HFFc6 (cell line): ENCODE measurements at places on chromosomes 1 and 21.

DNA sequence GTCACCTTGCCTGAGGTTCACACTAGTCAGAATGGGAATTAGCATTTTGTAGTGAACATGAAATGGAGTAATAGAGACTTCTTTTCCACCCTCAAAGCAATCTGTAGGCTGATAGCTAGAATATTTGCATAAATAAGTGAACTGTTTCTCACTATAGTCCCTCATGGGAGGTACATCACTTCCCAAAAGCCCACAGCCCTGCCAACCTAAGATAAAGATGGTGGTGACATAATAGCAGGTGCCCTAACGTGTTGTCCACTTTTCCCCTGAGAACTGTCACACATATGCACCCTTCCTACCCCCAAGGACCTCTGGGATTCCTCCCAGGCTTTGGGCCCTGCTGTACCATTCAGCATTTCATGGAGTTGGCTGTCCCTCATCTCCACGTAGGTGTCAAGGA, 4.4 kb downstream of the TMEM35B start:
- DNase-seq: no peak

GRCh38 chr1:209583408-209583807, at the start of gene CAMK1G:
CAMK1G (plus strand) TSS chr1:209583714; CDS start chr1:209594984, 11,270 bp downstream.
- peak; percentile 93 for DNase-seq

DNA sequence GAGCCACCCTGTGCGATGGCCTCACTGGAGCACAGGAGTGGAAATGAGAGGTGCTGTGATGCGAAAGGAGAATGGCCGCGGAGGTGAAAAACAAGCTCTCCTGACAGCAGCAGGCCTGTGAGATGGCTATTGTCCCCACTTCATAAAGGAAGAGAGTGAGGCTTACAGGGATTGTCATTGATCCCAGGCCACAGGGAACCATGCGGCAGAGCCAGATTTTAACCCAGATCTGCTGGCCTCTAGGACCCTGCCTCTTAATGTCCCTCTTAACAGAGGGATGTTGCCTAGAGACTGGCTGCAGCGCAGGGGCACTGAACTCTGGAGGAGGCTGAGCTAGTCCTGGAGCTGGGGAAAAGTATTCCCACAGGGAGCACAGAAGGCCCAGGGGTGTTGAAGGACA, 3.1 kb upstream of the SYTL1 start:
- no peak for DNase-seq

DNA sequence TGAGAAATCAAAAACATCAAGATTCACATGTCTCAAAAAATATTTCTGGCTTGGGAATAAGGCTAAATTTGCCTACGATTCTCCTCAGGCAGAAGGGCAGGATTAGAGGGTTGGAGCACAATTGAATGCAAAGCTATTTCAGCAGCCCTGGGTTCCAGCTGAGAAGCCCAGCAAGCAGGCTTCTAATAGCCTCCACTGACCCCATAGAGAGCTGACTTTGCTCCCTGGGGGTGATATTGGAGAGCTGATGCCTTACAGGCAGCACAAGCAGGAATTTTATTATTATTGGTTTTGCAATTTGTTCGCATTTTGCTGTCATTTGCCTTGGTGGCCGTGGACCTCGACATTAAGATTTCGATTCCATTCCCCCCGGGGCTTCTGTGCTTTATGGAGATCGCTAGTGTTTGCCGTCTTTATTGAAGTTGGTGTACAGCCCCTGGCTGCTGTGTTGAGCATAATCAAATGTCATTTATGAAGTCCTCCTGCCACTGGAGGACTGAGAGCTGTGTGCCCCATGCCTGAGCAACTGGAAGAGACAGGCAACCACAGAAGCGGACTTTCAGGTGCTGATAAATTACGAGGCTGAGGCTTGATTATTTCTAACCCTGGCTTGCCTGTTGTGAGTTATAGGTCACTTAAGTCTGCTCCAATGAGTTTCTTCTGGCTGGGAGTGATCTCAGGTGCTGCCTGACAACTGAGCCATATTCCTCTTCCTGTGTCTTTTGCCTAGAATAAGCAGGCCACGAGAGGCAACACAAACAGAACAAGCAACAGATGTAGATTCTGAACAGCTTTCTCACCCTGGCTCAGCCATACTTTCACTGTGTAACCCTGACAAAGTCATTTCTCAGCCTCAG, 518.4 kb upstream of the CAMK1G start:
- DNase-seq: no peak

GRCh38 chr1:2318314-2319278, 72.8 kb downstream of the MORN1 start:
- no peak for DNase-seq

- DNase-seq: no peak
Measured at GRCh38 chr1:24923485-24924113, 6.5 kb downstream of the RUNX3 start.

DNA sequence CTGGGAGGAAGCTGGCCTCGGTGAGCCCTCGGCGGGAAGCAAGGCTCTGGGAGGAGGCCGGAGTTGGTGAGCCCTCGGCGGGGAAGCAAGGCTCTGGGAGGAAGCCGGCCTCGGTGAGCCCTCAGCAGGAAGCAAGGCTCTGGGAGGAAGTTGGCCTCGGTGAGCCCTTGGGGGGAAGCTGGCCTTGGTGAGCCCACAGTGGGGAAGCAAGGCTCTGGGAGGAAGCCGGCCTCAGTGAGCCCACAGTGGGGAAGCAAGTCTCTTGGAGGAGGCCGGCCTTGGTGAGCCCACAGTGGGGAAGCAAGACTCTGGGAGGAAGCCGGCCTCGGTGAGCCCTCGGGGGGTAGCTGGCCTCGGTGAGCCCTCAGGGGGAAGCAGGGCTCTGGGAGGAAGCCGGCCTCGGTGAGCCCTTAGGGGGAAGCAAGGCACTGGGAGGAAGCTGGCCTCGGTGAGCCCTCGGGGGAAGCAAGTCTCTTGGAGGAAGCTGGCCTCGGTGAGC, 36.0 kb downstream of the KRTAP10-1 start:
- no peak for DNase-seq

- no peak for DNase-seq
Measured at GRCh38 chr21:45740491-45741357, 97.2 kb downstream of the PCBP3 start.

GRCh38 chr1:222927031-222927430, 112.2 kb downstream of the DISP1 start:
- DNase-seq: no peak

- DNase-seq: no peak
Measured at GRCh38 chr1:218357211-218357892, 12.2 kb downstream of the TGFB2 start.

DNA sequence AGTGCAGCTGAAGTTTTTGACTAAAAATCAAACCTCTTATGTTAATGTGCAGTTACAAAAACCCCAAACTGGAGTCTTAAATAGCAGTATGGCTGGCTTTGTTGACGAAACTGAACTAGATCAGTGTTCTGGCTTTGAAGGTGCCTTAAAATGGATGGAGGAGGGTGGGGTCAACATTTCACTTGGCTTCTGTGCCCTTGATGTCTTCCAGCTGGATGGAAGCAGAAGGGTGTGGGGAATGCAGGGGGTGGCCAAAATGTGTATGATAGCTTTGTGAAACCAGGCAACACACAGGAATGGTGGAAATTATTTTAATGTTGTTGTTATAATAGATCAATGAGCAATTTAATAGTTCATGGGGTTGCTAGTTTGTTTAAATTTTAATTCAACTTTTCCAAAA, 96.8 kb upstream of the C1orf105 start:
- DNase-seq: no peak

GRCh38 chr1:65751961-65752360, 40.7 kb upstream of the PDE4B start:
- no peak for DNase-seq

GRCh38 chr1:179046808-179047635, 21.3 kb downstream of the FAM20B start:
- DNase-seq: no peak

DNA sequence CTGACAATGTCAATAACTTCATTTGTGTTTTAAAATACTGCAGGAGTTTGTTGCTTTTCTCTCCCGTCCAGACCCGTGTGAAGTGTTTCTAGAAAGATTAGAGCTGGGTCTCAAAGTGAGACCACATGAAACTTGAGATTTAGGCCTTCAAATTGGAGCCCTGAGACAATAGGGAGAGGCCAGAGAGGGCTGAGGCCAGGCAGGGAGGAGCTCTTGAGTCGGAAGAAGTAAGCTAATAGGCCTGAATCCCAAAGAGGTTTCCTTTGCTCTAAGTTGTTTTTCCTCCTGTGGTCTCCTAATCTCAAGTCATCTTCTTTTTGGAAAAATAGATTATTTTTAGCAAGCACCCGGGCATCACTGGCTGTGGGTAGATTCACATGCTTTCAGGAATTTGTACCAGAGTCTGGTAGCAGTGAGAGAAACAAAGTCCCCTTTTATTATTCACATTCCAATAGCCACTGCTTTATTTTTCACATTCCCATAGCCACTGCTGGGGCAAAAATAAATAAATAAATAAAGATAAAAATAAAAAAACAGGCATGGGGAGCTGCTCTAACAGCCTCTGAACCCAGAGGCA, 25.6 kb downstream of the CD244 start:
- DNase-seq: no peak

DNA sequence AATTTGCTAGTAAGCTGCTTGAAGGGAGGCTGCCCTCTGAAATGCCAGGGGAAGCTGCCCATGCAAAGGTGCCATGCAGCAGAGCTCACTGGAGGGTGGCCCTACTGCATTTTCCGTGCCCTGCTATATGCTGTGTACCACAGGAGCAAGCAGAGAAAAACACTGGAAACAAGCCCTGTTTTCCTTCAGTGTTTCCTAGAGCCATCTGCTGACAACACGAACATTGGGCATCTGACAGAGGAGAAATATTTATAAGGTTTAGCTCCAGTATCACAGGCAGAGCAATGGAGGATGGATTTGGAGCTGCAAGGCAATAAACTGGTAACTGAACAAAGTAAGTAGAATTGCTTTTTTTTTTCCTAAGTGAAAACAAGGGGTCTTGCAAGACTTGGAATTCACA, 198.4 kb downstream of the USP25 start:
- DNase-seq: no peak

- no peak for DNase-seq
Measured at GRCh38 chr1:232901255-232901654, 49.2 kb upstream of the NTPCR start.

DNA sequence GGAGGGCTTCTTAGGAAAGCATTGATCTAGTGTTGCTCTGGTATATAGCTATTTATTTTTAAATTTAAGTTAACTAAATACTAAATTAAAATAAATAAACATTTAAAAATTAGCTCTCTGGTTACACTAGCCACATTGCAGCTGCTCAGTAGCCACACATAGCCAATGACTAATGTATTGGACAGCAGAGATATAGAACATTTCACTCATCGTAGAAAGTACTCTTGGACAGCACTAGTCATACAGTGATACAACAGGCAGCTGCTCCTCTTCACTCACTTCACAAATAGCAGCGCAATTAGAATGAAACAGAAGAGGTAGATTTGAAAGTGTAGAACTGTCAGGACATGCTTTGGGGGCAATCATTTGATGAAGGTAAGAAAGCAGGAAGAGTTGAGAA, 245.4 kb downstream of the PBX1 start:
- no peak for DNase-seq

DNA sequence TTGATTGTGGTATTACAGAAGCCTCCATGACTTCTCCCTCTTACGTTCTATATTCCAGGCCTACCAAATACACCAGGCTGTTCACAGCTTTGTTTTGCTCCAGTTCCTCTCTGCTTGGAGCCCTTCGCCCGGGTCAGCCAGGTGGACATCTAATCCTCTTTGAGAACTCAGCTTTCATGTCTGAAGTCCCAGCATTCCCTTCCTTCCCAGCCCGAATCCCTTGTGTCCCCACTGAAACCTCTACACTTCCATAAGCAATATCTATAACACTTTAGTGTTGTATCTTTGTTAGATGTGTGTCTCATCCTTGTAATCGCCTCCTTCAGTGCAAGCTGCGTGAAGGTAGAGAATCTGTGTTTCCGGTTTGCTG, 1.9 kb downstream of the RNF11 start:
- DNase-seq: no peak

- no peak for DNase-seq
Measured at GRCh38 chr21:29302359-29302875, 3.7 kb downstream of the BACH1 start.

DNA sequence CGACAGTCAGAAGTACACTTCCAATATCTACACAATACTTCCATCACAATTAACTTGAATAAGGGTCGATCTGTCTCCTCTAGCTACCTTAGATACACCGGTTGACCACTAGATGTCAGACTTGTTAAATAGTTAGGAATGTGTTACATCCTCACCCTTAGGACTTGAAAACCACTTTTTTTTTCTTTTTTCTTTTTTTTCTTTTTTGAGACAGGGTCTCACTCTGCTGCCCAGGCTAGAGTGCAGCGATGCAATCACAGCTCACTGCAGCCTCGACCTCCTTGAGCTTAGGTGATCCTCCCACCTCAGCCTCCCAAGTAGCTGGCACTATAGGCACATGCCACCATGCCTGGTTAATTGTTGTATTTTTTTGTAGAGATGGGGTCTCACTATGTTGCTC, 120.4 kb upstream of the GREM2 start:
- peak; percentile 71 for DNase-seq

- no peak for DNase-seq
Measured at GRCh38 chr1:198132060-198132781, 24.6 kb upstream of the NEK7 start.
